Activated CD4-positive, CD25-positive, alpha-beta regulatory T cell treated with anti-CD3 and anti-CD28 coated beads, Interleukin-2, amount 50 U/mL, for 24 hours (primary cell): ENCODE measurements at places on chromosomes 3 and 15.

DNA sequence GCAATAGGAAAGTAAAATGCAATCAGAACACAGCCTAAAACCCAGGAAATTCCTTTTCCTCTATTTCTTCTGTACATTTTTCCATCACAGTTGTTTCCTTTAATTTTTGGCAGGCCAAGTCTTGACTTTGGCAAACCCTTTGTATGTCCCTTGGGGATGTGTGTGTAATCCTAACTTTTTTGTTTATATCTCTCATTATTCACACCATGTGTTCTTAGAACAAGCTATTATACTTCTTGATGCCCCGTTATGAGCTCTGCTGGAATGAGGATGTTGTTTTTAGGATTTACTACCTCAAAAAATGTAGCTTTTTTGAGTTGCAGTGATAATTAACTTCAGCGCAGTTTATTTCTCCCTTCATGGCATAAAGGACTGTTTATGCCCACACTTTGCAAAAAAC is 123.4 kb downstream of the ABI3BP start:
- ATAC-seq: no peak

DNA sequence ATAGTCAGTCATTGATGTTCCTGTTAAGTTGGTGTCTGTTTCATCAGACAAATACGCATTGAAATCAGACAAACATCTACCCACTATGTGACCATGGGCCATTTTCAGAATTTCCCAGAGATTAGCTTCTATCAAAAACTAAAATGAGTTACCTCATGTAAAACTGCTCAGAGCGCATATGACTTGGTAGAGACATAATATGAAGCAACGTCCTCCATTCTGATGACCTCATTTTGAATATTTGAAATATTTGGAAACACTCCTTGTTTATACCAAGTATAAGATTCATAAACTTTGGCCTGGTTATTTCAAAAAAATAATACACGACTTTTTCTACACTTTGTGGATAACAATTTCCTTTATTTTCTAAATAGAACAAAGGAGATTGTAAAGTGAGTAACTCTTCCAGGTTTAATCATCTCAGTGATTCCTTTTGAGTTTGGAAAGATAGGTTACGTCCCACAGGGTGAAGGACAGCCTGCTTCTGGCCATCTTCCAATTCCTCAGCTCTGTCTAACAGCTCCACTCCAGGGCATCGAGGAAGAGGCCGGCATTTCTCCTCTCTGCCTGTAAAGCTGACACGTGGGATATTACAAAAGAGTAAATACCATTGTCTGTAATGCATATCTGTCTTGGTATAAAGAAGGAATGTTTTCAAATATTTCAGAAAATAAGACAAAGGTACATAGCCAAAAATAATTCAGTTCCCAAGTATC is 122.6 kb downstream of the CADM2 start:
- ATAC-seq: no peak

DNA sequence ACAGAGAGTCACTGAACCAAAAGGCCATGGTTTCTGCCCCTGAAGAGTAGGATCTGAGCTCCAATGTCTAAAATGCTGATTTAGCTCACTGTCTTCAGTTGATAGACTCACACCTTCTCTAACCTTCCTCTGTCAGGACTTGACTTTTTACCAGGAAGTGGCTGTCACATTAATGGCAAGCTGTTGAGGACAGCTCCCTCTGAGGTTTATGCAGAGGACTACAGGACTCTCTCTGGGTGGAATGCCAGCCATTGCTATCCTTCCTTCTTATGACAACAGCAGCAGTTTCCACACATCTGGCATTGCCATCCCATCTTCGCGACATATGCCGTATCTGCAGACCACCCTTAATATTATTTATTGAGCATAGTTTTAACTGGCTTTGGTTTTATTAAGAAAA is 103.8 kb upstream of the PRICKLE2 start:
- ATAC-seq: no peak

GRCh38 chr3:53149006-53149690 is 11.9 kb upstream of the PRKCD start:
- no peak for ATAC-seq

GRCh38 chr15:55267401-55268175 is 22.0 kb downstream of the RAB27A start:
- peak; percentile 91 for ATAC-seq

DNA sequence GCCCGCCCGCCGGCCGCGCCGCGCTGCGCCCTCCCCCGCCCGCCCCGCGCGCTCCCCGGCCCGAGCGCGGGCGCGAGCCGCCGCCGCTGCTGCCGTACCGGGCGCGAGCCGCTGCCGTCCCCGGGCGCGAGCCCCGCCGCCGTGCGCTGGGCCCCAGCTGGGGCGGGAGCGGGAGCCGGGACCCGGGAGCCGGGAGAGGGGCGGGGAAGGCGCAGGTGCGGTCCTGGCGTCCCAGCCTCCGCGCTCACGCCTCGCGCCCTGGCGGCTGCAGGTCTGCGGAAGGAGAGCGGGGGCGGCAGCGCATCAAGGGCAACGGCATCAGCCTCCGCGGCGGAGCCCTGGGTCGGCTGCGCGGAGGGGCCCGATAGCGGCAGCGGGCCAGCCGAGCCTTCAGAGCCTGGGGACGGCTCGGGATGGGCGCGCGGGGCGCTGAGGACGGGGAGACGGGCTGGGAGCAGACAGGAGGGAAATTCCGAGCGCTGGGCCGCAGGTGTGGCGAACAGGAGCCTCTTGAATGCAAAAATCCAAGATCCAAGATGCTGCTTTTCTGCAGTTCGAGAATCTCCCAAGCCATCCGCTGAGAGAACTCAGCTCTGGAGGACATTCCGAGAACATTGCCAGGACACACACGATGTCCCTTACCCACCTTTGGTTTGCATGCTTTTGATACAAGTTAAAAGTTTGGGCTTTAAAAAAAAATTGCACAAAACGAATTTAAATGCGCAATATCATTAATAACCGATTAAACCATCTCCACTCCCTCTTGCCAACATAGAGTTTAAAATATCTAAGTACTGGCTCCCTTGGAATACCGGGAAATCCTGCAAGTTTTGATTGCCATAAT is 251.1 kb downstream of the TJP1 start:
- no peak for ATAC-seq

DNA sequence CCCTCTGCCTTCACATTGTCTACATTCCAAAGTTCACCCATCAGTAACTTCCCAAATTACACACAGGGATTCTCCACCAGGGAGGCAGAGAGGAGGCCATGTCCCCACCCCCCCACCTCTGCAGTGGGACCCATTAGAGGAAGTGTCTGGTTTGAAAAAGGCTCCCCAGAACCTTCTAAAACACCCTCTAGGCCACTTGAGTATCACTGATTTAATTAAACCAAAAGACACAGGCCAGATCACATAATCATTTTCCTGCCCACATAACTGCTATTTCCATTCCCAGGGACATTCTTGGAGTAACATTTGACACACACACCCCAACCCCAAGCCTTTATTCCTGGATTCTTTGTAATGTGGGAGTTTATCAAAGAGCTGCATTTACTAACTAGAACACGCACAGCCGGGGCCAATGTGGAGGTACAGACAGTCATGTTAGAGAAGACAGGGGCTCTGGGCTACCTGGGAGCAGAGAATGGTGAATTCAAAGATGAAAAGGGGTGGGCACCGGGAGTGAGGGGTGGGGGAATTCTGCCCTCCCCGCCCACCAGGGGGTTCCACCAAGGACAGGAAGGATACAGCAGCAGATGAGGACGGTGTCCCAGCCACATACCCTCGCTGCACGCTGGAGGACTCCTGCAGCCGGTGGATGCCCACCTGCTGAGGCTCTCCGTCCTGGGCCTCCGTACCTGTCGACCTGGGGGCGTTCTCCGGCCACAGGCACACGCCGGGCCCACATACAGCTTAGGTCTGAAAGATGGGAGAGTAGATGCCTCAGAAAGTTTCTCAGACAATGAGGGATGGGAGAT is 201.4 kb upstream of the CTNNB1 start:
- no peak for ATAC-seq

GRCh38 chr3:187185759-187186158 is 11.5 kb upstream of the RTP1 start:
- no peak for ATAC-seq

- no peak for ATAC-seq
Observed at GRCh38 chr3:67388738-67389137, 265.7 kb downstream of the SUCLG2 start.

- no peak for ATAC-seq
Observed at GRCh38 chr3:122094125-122094524, 39.0 kb downstream of the CD86 start.

- ATAC-seq: peak; percentile 53
Observed at GRCh38 chr15:74291101-74292071, 55.3 kb downstream of the CCDC33 start.

DNA sequence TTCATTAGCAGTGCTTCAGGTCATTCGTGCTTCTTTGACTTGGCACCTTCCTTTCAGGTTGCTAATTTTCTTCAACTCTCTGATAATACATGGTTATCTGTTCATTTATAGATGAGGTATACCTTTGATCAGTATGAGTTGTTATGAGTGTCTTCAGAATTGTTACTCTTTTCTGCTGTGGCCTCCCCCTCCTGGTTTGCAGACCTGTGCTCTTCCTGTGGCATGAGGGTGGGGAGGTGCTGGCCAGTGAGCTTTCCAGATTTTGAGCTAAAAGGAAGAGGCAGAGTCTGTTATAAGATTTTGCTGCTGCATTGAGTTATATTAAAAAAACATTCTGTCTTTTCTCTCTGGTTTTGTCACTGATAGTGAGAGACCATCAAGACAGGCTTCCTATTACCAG is 30.8 kb upstream of the GOLGA6L9 start:
- ATAC-seq: no peak

DNA sequence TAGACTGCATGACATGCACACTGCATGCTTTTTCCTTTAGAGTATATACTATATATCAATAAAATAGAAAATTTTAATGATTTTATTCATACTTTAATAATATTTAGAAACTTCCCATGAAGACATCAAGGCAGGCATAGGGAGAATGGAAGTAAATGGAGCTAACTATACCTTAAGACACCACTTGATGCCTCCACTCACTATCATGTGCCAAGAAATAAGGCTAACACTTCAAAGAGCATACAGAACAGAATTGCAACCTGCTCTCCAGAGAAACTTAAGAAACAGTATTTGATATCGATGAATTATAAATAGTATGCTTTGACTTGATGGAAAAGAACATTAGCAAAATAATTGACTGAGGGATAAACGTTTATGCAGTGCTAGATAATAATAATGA is 192.6 kb upstream of the MBNL1 start:
- ATAC-seq: no peak

DNA sequence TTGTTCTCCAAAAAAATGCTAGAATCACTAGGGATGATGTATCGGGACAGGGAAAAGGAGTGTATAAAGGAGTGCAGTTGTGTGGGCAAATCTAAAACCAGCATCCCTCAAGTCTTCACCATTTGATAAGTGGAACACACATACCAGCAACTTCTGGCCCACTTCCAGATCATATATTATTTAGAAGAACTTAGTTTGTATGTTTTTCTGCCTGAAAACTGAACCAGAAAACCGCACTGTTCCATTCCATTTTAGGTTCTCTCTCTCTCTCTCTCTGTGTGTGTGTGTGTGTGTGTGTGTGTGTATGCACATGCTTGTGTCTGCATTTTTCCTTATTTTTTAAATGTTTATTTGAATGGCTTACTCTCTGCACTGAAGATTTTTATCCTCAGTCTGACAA is 93.5 kb downstream of the SERPINI1 start:
- no peak for ATAC-seq

DNA sequence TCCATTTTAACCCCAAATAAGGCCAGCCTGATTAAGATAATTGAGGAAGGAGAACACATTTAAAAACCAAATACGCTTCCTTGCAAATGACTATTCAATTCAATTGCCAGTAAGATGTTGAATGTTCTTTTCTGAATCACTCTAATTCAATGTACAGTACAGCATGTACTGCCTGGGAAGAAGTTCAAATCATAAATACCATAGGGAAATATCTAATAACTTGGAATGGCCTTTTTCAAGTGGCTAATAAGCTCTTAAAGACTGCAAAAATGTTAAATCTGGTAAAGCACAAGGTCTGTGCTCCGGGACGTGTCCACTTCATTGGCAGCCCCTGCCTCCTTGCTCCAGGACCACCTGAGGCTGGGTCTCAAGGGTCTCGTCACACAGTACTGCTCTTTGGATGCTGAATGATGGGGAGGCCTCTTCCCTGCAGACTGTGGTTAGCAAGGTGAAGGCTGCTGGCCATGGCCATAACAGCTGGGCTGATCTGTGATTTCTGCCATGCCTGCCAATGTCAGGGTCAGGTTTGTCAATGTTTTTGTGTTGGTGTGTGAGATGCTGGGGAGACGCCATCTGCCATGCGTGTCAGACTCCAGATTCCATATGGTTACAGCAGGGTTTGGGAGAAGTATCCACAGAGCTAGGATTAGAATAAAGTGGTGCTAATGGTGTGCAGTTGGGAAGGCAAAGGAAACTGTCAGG is 300.5 kb downstream of the ADAMTS17 start:
- ATAC-seq: no peak

DNA sequence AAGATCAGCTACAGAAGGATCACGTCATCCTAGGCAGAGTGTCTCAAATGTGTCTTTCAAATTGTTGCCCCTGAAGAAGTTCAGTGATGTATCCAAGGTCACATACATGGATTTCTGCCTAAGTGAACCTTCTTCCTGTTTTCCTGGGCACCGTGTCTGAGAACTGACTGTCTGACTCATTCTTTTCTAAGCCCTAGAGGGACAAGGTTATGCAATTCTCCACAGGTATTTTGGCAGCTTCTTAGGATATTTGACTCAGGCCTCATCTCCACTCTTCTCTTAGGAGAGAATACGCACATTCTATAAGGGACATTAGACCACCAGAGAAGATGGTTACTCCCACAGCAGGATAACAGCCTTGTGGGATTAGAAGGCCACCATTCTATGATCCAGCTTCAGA is 391.9 kb upstream of the THBS1 start:
- no peak for ATAC-seq

DNA sequence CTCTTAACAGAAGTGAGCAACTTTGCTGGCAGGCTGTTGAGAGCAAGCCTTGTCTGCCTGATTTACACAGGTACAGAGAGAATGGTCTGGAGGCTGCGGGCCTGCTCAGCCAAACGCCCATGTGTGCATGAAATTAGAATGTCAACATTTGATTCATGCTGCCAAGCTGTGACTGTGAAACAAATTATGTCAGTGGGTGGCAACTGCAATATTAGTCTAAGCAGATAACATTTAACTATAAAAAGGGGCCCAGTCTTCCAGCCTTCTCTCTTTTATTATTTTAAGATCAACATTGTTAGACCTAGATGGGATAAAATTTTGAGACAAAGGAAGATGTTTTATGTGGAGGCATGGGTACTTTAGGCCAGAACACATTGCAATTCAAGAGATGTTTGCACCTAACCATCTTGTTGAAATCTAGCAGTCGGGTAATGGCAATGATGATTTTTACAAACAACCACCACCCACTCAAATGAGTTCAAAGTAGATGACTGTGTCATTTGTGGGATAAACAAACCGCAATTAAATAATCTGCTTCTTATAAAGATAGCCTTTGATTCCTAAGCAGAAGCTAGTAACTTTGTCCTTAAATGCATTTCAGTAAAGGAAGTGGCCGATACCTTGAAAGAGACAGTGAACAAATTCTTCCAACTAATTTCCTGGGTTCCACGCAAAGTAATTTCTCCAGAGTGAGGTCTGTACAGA is 70.2 kb downstream of the FOXB1 start:
- no peak for ATAC-seq
